CD8-positive, alpha-beta T cell (primary cell): ENCODE measurements at places on chromosomes 4 and X. TPM values are rescaled to one million over a fixed set of nuclear protein-coding genes. Genes with fewer than 3 reads are reported as not detected.

DNA sequence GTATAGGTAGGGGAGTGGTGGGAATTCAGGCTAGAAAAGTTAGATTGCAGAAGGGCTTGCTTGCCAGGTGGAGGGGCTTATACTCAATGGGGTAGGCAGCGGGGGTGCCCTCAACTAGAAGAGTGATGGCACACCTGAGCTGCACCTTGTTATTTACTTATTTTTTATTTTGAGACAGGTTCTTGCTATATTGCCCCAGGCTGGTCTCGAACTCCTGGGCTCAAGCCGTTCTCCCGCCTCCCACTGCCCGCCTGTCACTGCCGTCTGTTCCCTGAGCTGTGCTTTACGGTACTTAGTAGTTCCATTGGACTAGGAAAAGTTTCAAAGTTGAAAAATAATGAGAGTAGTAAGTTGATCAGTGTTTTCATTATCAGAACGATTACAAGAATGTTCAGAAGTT, 2.0 kb downstream of the ZFX start:
- no peak for DNase-seq

GRCh38 chr4:52408032-52408431, 251.1 kb downstream of the USP46 start:
- no peak for DNase-seq

DNA sequence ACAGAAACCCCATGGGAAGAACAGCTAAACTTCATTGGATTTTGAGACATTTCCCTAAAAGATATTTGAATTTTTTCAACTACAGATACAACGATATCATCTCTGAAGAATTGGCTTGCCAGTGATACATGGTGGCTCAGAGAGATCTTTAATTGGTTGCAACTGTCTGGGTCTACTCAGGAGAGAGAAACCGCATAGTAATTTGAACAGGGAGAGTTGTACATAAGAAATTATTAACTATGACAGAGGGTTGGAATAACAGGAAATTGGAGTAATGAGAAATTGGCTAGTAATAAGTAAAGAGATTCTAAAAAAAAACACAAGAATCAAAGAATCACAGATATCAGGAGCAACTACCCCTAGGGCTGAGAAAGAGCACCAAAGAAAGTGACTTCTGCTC, 118.4 kb downstream of the KLHL13 start:
- DNase-seq = no peak

ERVMER34-1 gene
- not detected for total RNA-seq

POU4F2 gene
- total RNA-seq = not detected

DNA sequence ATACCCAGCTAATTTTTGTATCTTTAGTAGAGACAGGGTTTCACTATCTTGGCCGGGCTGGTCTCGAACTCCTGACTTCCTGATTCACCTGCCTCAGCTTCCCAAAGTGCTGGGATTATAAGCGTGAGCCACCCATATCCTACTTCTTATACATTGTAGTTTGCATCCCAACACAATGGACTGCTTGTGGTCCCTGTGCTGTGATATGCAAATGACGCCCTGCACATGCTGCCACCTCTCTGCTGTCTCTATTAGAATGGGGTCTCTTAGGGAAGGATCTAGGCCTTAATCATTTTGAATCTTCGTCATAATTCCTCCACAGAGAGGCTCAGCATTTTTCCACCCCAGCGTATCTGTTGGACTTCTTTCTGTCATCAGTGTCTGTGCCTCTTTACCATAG, 595.9 kb downstream of the ADGRL3 start:
- no peak for DNase-seq

HOPX gene
- total RNA-seq = 13.1 TPM

DNA sequence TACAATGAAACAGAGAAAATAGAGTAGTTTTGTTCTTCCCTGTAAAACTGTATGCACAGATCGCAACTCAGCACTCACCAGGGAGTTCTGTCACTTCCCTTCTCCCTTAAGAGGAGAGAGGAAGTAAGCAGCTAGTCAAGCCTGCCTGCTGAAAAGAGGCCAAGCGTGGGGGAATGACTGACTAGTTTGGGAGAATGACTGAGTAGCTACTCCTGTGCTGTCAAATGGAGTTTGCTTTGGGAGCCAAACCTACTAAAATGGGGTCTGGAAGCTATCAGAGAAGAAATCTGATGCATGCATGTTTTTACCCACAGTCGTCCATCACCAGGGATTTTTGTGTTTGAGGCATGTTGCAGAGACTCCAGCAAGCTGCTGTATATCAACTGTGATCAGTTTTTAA, 54.6 kb upstream of the LHFPL1 start:
- DNase-seq = no peak

SMIM10L2A gene
- 1.3 TPM for total RNA-seq

GRCh38 chr4:112296949-112297880, at the start of gene ALPK1:
TSS of gene ALPK1 (plus strand) at chr4:112297369.
- no peak for DNase-seq

POF1B gene
- total RNA-seq = not detected

DNA sequence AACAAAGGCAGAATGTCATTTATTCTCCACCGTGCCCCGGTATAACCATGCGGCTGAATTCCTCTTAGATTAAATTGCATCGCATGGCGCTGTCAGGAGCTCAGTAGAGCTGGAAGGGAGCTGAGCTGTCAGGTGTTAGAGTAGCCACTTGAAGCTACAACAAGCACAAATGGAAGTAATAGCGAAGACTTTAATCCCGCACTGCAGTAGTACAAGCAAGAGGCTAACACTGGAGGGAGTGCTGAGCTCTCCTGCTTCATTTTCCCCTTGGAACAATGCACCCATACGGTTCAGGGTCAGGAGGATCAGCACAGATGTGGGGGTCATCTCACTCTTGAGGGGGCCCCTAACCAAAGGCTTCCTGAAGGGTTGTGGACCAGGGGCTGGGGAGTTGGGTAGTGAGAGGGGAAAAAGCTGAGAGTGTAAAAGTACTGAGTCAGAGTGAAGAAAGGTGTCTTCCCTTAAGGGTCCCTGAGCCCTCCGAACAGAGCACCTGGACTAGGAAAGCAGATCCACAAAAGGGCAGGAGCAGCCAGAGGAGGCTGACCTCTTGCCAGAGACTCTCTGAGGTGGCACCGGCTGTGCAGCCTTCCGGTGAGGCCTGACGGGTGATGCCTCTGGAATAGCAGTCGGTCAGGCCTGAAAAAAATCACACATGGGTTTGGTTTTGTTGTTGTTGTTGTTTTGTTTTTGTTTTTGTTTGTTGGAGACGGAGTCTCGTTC, 36.0 kb upstream of the CBR4 start:
- no peak for DNase-seq

DNA sequence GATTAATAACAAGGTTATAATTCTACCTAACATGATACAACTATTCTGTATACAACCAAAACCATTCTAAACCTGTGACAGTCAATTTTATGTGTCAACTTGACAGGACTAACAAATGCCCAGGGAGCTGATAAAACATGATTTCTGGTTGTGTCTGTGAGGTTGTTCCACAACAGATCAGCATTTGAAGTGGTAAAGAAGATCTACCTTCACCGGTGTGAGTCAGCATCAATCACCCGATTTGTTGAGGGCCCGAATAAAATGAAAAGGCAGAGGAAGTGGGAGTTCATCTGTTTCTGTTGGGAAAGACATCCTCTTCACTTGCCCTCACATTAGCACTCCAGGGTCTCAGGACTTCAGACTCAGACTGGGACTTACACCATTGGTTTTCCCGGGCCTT, 187.9 kb downstream of the MAB21L2 start:
- DNase-seq = no peak

SOWAHD gene
- total RNA-seq = 0.22 TPM

- DNase-seq = no peak
These were observed 94.2 kb downstream of the PJA1 start for GRCh38 chrX:69070949-69071650.

DNA sequence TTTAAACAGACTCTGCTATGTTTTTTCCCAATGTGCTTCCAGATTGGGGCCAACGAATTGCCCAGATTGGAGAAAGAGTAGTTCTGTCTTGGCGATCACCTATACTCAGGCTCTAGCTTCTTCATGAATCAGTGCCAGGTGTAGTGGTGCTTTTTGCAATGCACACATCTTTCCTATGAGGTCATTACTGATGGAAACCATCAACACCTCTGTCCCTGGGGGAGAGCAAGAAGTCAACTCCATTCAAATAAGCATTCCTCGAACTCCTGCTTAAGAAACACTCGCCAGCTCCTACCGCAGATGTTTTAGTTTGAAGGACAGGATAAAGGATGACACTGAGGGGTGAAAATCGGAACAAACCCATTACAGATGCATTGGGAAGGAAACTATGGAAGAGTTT, 156.5 kb upstream of the DKK2 start:
- no peak for DNase-seq

GRCh38 chrX:153414856-153415510, 3.7 kb downstream of the ZFP92 start:
- no peak for DNase-seq

- no peak for DNase-seq
These were observed 193.6 kb downstream of the SOWAHB start for GRCh38 chr4:76704133-76704881.

DNA sequence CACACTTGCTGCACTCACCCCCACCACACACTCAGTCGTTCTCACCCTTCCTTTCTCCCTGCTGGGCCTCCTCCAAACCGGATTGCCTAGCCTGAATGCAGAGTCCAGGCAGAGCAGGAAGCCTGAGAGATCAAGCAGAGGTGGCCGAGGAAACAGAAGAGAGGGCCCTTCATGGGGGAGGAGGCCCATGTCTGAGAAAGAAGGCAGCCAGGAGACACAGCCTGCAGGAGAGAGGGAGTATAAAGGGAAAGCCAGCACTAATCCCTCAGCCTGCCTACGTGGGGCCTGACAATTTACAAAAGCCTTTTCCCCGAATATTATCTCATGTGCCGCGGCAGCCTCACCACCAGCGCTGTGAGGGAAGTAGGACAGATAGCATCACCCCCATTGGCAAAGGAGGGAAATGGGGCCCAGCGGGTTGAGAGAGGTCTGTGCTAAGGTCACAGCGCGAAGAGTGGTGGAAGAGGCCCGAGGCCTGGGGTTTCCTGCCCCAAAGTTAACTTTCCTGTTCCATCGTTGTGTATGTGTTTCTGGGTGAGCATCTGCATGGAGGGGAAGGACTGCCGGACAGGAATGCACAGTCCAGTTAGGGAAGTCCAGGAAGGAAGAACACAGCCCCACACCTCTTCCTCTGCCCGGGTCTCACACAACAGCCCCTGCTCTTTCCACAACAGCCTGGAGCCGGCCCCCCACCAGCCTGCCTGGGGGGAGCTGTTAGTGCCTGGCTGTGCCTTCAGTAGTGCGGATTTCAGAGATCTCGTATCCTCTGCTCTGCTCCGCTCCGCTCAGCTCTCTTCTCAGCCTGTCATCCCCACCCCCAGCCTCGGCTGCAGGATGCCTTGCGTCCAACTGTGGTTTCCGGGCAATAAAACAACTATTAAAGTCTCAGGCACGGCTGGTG, 50.9 kb upstream of the BCOR start:
- no peak for DNase-seq

CD38 gene
- 3.5 TPM for total RNA-seq

SLC25A4 gene
- total RNA-seq = 11.0 TPM

- no peak for DNase-seq
These were observed 377.8 kb downstream of the PCDH7 start for GRCh38 chr4:31097999-31098398.

POLN gene
- total RNA-seq = 1.7 TPM
